T-helper 22 cell (primary cell): ENCODE measurements at places on chromosomes 2 and 18.

DNA sequence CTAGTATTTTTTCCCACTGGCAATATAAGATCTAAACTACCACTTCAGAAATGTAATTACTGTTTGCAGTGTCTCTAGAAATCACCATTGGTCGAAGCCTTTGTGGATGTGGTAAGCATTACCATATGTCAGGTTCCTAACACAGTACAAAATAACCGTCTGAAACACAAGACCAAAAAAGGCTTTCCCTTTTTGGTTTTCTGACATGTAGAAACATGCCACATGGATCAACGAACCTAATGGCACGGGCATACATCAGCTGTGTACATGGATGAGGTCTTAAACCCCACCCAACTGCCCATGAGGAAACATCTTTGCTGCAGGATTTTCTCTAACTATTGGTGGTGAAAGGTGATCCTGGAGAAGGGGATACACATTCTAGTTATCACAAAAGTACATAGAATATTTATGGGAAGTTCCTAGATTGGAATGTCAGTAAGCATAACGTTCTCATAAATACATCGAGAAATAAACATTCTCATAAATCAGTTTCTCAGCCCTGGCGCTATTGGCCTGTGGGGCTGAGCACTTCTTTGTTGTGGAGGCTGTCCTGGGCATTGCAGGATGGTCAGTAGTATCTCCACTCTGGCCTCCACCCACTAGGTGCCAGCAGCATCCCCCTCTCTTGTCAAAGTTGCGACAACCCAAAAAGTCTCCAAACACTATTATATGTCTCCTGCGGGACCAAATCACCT is 9.0 kb downstream of the VIT start:
- no peak for DNase-seq

GRCh38 chr18:48595703-48596218 is 56.9 kb downstream of the CTIF start:
- no peak for DNase-seq

- DNase-seq: no peak
Observed at GRCh38 chr2:118845522-118846441, 1.7 kb downstream of the EN1 start.

DNA sequence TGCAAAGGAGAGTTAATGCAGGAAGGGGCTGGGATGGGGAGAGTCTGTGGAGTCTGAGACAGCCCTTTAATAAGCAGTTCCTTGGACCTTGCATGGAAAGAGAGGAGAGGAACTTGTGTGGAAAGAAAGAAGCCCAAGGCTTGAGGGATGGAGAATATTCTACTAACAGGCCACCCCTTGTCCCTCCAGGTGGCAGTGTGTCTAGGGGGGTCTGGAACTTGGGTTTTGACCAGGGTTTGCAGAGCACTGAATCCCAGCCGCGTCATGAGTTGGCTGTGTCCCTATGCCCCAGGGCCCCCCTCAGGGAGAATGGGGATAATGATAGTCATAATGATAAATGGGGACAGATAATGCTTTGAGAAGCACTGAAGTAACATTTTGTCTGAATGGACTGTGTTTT is 15.0 kb downstream of the TCF7L1 start:
- DNase-seq: no peak

DNA sequence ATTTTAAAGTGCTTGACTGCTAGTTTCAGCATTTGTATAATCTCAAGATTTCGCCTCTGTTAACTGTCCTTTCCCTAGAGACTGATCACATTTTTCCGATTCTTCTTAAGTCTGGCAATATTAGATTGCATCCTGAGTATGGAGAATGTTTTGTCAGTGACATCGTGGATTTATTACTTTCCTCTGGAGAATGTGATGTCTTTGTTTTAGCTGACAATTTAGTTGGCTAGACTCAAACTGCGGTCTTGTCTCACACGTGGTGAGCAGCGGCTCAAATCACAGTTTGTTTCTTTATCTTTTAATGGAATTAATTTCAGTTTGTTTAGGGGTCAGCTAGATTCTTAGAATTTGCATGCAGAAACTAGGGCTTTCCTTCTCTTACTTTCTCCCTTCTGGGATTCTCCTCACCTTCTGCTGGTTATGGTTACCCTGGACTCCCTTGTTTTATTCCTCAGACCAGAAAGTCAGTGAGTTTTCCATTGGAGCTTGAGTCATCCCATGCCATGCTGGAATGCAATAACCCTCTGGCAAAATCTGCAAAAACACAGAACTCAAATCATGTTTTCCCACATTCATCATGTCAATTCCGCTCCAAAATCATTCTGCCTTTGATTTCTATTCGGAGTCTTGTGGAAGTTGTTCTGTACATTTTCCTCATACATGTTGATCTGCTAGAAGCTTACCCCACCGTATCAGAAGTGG is 327.2 kb upstream of the TRIB2 start:
- DNase-seq: no peak

- no peak for DNase-seq
Observed at GRCh38 chr18:45245091-45245511, 370.2 kb upstream of the SLC14A2 start.

DNA sequence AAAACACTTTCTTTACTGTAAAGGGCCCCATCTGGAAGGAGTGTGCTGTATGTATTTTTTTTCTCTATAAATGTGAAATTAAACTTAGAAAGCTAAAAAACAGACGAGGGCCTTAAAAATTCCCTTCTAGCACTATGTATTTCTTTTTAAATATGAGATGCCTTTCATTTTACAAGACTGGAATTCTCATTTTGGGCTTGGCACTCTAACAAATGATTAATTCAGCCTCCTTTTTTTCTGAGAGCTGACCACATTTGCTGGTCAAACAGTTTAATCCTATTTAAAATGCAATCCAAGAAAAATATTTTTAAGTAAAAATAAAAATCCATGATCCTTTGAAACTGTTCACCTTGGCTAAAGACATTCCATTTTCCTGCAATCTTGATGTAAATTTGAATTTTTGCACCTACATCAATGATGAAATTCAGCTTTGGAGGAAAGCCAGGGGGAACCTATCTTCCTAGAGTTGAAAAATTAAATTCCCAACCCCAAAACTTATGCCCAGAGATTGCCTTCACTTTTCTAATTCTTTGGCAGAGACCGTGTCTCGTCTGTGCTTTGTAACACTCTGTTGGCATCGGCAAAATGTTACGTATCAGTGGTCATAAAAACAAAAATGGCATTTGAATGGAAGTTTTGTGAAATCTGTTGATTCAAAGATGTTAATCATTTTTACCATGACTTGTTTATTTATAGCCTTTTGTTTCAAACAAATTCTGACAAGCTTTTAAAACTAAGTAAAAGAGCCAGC is 284.5 kb downstream of the ZNF521 start:
- no peak for DNase-seq

- DNase-seq: no peak
Observed at GRCh38 chr2:205156457-205156856, 525.8 kb upstream of the NRP2 start.

GRCh38 chr2:239166201-239166834 is 234.5 kb downstream of the HDAC4 start:
- no peak for DNase-seq

DNA sequence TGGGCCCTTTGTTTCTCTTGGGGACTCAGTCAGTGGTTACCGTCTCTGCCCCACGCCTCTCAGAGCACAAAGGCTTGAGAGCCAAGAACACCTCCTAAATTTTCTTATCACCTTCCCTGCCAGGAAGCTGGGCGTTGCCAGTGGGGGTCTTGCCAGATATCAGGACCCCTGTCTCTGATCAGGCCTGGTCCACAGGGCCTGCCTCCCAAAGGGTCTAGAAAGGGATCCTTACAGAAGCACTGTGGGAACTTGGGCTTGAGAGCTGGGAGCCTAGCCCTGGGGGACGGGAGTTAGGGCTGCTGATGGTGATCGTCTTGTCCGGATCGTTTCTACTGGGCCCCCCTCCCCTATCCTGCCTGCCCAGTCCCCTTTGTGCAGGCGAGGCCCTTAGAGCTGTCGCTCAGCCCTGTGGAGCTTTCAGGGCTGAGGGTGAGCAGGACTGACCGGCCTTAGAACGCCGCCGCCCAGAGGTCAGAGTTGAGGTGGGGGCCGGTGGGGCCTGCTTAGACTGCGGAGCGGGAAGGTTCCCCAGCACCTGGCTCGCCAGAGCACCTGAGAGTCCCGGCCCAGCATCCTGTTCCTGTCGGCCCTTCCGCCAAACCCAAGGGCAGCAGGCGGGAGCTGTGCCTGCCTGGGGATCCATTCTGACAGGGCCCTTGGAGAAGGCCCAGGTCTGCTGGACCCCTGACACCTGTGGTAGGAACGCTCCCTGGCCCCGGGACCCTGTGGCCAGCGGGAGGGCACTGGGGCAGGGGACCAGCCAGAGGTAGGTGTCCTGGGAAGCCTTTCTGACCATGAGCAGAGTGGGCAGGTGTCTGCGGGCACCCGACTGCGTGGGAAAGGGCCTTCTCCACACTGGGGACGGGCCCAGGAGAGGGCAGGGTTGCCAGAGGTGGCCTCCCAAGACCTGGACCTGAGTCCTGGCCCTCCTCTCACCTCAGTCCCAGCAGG is 956 bp downstream of the ESPNL start:
- DNase-seq: no peak

GRCh38 chr18:75429975-75430374 is 2.5 kb upstream of the SMIM21 start:
- DNase-seq: no peak

DNA sequence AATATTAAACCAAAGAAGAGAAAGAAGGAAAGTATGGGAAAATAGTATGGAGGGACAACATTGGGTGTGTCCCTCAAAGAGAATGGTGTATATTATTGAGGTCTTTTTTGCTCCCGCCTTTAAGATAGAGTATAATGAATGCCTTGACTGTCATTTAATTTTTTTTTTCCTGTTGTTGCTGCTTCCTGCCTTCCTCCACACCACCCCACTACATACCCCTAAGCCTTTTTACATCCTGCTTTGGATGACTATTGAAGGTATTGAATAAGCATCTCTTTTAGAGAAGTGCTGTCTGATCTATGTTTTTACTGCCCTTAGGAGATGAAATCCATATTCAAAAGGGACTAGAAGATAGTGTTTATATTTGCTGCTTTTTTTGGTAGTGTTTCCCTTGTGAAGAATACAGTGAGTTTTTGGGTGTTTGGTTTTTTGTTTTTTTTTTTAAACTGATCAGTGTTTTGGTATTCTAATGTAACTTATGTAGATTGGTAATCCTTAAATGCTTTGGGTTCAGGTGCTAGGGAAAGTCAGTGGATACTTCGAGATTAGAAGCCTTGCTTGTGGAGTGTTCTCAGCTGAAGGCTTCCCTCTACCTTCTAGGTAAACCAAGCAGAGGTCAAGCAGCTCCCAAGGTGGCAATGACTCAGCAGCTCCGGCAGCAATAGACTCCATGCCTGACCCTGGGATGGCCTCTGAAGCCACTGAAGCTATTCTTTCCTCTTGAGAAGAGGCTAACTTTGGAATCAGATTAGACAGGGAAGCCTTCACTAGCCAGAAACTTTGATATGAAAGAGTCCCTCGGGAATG is 5.0 kb downstream of the FZD7 start:
- DNase-seq: no peak

DNA sequence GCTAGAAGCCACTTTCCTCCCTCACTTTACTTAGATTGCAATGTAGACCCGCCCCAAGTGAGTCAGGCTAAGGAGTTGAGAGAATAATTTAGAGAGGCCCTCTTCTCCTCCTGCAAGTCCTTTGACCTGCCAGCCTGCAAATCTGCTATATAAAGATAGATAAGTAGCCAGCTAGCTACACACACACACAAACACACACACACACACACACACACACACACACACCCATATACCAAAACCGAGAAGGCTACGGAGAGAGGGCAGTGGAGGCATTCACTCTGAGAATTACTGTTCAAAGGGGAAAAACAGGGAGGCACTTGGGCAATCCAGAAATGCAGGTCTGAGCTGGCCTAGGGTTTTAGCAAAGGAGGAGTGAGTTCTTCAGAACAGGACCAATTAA is 23.0 kb upstream of the SMAD7 start:
- DNase-seq: no peak

GRCh38 chr2:18724371-18725145 is 135.2 kb upstream of the NT5C1B start:
- no peak for DNase-seq

DNA sequence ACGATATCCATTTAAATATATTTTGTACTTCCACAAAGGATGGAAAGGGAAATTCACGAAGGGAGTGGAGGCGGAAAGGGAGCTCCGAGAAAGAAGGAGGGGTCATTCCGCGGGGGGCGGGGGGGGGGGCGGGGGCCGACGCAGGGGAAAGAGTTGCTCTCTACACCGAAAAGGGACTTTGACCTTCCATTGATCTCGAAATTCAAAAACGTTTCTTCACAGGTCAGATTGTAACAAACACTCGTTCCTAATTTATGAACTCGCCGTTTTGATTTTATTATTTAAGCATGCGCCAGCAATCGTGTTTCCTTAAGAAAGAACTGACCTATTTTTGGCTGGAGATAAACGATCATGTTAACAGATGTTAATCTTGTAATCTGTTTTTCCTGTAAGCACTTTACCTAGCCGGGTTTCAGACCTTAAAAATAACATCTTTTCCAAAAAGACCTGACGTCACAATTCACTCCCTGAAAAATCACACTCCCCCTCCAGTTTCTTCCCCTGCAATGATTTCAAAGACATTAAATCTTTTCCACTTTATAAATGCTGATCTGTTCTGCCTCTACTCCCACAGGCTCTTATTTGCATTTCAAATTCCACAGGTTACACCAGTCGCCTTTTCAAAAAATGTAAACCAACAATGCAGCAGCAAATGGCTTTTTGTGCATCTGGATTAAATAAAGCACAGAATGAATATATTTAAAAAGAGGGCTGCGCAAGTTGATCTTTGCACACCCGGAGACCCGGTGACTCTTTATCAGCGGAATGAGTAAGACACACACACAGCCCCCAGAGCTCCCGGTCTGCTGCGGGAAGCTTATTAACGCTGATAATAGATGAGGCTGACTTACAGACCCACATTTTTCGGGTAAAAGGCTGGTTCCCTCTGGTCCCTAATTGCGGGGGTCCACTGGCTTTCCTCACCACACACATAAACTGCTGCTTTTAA is 1.6 kb downstream of the ZNF516 start:
- DNase-seq: no peak

DNA sequence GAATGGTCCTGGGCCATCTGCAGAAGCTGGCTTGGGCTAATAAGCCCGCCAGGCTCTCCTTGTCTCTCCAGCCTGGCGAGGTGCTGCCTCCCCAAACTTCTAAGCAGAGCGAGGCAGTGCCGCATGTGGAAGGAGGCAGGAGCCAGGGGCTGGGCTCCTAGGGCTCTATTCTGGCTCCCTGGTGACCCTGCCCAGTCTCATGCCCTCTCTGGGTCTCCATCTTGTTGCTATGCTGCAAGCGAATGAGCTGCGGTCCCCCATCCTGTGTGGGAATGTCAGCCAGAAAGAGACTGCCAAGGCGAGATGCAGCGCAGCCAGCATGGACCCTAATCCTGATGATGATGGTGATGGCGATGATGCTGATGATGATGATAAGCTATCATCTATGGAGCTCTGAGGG is 48.7 kb downstream of the TNS1 start:
- DNase-seq: no peak
